Activated CD4-positive, alpha-beta T cell treated with anti-CD3 and anti-CD28 coated beads, Interleukin-2, amount 50 U/mL, for 4 hours (primary cell): ENCODE measurements at places on chromosomes 7 and 10.

GRCh38 chr10:130403153-130404075 is 267.2 kb downstream of the GLRX3 start:
- no peak for DNase-seq

DNA sequence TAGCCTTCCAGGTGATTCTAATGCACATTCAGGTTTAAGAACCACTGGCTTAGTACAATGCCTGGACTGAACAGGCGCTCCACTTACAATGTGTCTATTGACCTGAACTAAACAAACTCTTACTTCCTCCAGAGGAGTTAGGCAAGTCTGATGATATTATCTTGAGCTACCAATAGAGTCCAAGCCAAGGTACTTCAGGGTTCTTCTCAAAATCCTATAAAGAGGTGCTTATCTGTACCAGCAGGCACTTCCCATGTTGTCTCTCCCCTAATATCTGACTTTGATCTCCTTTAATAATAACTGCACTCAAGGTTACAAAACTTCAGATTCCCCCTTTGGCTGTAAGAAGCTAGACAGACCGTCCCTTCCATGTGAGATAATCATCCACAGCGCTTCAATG is 157.0 kb upstream of the SVIL start:
- no peak for DNase-seq

GRCh38 chr10:96124230-96125141 is 5.6 kb upstream of the ZNF518A start:
- no peak for DNase-seq

GRCh38 chr10:100327007-100327717 is 2.9 kb downstream of the PKD2L1 start:
- no peak for DNase-seq

- DNase-seq: no peak
Measured at GRCh38 chr7:22654831-22655230, 72.2 kb upstream of the IL6 start.

GRCh38 chr10:12469345-12469744 is 120.0 kb downstream of the CAMK1D start:
- DNase-seq: no peak

DNA sequence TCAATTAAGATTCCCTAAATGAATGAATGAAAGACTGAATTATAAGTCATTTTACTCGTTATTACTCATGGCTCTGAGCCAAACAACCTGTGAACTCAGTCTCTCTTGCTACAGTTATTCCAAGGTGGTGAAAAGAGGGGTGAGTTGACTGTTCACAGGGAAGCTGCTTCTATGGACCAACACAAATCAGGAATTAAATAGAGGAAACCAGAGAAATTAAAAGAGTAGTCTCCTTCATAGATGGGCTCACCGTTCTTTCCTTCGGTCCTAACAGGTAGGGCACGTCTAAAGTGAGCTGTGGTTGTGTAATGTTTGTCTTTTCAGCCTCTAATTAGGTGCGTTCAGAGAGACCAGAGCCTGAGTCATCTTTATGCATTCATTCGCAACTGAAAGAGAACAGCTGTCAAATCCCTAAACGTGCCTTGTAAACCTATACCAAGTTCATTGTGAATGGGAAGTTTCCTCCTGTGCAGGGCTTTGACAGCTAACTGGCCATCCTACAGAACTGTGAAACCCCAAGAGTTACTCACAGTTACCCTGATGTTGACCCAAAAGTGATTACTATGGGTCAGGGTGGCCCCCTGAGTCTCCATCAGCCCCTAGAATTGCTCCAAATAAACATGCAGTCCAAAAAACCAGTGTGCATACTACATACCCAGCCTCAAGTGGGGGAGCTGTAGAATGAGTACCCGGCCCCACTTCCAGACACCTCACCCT is 18.2 kb upstream of the C10orf53 start:
- no peak for DNase-seq

GRCh38 chr10:11654659-11655058 is 43.2 kb upstream of the USP6NL start:
- DNase-seq: no peak

DNA sequence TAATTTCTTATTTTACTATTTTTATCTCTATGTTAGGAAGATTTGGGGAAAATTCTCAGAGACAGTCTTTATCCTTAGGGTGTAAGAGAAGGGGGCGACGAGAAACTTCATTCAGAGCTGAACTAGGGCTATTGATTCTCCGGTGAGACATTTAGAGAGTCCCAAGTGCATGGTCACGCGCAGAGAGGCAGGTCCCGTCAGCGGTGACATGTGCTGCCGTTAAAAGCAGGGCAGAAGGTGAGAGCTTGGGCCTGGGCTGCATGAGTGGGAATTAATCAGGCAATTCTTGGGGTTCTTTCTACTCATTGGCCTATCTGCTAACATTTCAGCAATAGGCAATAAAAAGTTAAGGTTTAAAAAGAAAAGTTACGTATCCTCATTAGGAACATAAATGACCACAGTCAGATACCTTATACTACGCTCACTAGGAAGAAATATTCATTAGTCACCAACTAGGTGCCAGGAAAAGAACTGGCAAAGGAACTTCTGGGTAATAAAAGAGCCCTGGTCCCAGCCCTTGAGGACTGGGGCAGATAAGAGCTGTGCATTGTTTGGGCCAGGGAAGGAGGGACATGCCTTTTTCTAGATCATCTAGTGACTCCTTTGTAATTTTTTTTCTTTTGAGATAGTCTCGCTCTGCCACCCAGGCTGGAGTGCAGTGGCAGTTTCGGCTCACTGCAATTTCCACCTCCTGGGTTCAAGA is 21.2 kb downstream of the PRKCQ start:
- no peak for DNase-seq

GRCh38 chr7:136883046-136883445 is 14.6 kb downstream of the CHRM2 start:
- no peak for DNase-seq

- DNase-seq: no peak
Measured at GRCh38 chr10:4822208-4822607, 3.8 kb upstream of the AKR1E2 start.

DNA sequence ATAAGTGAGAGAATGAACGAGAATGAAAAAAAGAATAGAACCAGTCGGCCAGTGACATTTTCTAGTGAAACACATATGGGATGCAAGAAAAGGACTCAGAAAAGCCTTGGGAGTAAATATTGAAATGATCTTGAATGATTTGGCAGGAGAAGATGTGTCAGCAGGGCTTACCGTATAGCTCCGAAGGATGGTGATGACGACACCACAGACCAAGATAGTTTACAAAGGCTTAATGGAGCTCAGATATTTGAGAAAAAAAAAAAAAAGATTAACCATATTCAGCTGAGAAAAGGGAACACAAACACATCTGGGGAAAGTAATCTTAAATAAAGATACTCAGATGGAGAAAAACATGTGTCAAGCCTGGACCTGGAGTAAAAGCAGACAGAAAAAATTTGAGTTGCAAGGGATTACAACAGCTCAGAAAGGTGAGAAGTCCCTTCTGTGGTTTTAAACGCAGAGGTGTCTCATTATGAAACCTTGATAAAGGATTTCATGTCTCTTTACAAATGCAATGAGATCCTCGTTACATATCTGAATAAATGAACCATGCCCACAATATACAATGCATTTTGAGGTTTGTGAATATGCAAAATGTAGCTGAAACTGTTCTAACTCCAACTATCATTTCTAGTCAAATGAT is 36.0 kb downstream of the DNAJB9 start:
- no peak for DNase-seq

- DNase-seq: no peak
Measured at GRCh38 chr10:110600487-110601101, 33.1 kb downstream of the SMC3 start.

DNA sequence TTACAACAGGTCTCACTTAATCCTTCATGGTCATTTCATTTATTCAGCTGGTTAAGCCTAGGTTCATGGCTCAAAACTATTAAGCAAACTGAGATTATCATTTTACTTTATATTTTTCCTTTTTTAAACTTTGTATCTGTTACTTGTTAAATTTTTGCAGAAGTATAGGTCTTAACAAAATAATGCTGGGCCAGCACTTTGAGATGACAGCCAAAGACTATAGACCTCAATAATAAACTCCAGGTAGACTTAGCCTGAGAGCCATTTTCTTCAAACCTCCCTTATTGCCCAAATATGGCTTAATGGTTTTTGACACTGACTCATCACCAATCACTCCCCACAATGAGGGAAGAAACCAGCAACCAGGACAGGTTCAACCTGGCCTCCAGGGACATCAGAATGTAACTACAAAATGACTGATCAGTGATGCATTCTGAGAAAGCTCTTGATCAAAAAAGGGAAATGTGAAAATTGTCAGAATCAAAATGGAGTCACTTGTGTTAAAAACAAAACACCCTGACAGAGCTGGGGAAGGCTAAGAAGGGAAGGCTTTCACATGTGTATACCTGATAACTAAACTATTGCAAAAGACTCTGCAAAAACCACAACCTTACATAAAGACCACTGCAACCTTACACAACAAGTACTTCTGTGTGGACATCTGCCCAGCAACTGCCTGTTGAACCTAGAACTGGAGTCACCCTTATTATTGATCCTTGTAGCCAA is 2.1 kb upstream of the CCDC126 start:
- no peak for DNase-seq
